ENCODE measurements at places on chromosomes 13 and 19.

DNA sequence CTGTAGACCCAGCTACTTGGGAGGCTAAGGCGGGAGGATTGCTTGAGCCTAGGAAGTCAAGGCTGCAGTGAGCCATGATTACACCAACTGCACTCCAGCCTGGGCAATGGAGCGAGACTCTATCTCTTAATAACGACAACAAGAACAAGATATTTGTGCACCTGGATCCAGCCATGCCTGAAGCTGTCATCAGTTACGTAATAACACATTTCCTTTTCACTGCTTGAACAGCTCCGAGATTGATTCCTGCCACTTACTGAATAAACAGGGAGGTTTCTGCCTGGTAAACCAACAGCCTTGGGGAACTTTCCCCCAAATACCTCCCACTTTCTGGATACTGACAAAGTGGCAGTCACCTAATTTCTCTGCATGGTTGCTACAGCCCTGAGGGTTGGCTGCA is 5.4 kb downstream of the KANK2 start:
- no peak for DNase-seq

GRCh38 chr19:55146078-55146704 is 2.8 kb downstream of the TNNT1 start:
- DNase-seq = no peak

DNA sequence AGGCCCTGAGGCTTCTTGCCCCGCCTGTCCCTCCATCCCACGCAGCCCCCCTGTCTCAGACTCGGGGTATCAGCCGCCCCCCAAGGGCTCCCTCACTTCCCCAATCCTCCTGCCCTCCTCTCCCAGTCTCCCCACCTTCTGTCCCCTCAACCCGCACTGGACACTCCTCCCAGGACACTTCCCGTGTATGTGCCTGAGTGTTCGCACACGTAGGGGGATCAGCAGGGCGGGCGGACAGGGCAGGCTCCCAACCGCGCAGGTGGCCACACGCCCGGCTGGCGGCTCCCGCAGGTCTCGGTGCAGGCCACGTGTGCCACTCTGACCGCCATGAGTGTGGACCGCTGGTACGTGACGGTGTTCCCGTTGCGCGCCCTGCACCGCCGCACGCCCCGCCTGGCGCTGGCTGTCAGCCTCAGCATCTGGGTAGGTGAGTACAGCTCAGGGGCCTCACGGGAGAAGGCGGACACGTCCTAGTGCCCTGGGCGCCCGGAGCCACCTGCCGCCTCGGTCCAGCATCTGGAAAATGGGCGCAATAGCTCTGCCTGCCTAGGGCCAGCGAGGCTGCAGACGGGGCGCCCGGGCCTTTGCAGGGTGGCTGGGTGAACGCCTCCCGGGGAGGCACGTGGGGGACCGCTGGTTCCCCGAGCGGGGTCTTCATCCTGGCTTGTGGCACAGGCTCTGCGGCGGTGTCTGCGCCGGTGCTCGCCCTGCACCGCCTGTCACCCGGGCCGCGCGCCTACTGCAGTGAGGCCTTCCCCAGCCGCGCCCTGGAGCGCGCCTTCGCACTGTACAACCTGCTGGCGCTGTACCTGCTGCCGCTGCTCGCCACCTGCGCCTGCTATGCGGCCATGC is 2.3 kb downstream of the KISS1R start:
- DNase-seq = no peak

DNA sequence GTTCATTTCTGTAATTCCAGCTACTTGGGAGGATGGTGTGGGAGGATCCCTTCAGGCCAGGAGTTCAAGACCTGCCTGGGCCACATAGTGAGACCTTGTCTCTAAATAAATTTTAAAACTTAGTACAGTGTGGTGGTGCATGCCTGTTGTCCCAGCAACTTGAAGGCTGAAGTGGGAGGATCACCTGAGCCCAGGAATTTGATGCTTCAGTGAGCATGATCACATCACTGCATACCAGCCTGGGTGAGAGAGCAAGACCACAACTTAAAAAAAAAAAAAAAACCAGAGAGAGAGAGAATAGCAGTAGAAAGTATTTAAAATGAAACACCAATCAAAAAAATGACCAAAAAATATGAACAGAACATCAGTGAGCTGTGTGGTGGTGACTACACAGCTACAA is 7.1 kb upstream of the ZNF823 start:
- no peak for DNase-seq

GRCh38 chr13:100853434-100853833 is 178.8 kb upstream of the TMTC4 start:
- DNase-seq = no peak

DNA sequence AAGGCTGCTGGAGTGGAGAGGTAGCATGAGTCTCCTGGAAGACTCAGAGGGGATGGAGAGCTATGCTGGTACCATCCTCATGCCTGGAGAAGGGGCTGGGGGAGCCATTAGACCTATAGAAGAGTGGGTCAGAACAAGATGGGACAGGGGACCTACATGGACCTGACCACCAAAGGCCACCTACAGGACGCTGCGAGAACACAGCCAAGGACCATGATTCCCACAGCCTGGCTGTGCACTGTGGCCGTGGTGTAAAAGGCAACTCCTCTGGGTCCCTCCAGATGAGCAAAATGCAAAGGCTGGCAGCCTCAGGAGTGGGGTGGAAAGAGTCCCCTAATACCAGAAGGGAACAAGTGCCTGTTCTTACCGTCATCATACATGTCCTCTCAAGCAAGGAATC is 216.2 kb downstream of the SLC7A1 start:
- DNase-seq = peak; percentile 34

GRCh38 chr19:38665219-38665931 is 17.9 kb downstream of the ACTN4 start:
- no peak for DNase-seq

DNA sequence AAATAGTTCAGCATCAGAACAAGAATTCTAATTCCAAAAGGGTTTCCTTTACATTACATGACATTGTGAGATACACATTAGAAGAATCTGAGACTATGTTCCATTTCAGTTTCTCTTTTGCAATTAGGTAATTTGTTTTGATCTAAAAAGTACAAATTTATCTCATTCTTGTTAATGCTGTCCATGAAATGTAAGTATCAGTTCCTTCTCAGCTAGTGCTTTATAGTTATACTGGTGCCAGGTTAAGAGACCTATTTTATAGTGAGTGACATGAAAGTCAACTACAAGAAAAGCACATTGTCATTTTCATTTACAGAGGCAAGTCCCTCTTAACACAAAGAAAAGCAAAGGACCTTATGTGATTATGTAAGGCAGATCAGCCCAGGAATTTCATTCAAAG is 43.9 kb downstream of the RCBTB2 start:
- DNase-seq = no peak

- peak; percentile 37 for DNase-seq
Observed at GRCh38 chr13:113581871-113582270, 2.7 kb upstream of the TFDP1 start.

- DNase-seq = no peak
Observed at GRCh38 chr13:110024645-110024980, 238.2 kb upstream of the IRS2 start.

GRCh38 chr19:50705422-50706019 is 14.1 kb downstream of the SHANK1 start:
- DNase-seq = no peak

- DNase-seq = no peak
Observed at GRCh38 chr19:4326837-4327251, 11.8 kb downstream of the STAP2 start.

- DNase-seq = no peak
Observed at GRCh38 chr19:8531470-8531869, 17.5 kb upstream of the ZNF414 start.

- no peak for DNase-seq
Observed at GRCh38 chr19:18179957-18180356, 6.3 kb downstream of the IFI30 start.

DNA sequence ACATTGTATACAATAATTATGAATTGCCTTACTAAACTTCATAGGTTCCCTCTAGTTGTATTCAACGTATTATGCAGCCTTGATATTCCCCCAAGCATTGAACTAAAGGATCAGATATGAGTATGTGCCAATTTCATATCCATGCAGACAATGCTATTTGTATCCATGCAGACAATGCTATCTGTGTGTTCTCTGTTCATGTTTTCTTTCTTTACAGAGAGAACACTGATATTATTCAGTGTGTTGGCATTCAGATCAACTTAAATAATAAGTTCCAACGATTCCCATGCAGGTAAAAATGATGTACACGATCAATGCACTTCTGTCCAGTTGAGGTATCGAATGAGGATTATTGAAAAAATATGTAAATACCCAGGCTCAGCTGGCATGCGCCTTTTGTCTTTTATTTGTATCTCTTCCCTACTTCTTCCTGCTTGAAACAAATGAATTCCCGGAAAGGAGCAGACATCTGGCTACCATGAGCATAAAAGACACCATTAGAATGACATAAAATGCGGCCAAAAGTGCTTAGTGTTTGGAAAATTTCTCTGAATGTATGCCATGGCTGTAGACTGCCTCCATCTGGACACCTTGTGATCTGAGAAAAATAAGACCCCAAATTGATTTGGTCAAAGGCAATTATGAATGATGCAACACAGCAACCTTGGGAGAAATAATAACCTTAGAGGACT is 731.5 kb downstream of the SLITRK1 start:
- DNase-seq = no peak

DNA sequence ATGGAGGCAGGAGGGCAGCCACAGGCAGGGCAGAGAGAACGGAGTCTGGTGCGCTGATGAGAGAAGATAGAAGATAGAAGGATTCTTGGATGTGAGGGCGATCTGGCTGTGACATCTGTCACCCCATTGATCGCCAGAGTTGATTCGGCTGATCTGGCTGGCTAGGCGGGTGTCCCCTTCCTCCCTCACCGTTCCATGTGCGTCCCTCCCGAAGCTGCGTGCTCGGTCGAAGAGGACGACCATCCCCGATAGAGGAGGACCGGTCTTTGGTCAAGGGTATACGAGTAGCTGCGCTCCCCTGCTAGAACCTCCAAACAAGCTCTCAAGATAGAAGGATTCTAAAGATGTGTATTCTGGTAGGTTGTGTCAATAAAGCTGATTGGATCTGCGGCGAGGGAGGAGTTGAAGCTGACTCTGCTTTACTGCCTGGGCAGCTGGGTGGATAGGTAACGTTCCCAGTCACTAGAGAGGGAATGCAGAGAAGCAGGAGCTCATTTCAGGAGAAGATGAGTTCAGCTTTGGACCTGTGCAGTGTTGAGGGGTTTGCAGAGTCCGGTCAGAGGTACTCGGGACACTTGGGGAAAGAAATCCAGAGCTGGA is 5.1 kb downstream of the UBAC2 start:
- DNase-seq = no peak

DNA sequence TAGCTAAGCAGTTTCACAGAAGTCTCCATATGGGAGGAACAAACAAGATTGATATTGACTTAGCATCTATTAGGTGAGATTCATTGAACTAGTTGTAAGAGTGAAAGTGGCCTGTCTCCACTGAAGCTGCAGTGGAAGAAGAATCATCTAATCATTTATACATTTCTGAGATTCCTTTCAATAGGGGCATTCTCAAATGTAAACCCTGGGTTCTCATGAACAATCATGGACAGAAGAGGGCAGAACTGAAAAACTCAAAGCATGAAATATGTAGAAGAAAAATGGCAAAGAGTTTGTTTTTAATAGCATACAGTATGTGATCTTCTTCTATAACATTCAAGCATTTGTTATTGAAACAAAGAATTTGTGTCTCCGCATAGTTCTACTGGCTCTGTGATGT is 17.6 kb upstream of the POSTN start:
- no peak for DNase-seq

- no peak for DNase-seq
Observed at GRCh38 chr13:98796798-98797197, 44.3 kb upstream of the SLC15A1 start.

GRCh38 chr19:16418597-16418962 is 53.2 kb downstream of the EPS15L1 start:
- no peak for DNase-seq

DNA sequence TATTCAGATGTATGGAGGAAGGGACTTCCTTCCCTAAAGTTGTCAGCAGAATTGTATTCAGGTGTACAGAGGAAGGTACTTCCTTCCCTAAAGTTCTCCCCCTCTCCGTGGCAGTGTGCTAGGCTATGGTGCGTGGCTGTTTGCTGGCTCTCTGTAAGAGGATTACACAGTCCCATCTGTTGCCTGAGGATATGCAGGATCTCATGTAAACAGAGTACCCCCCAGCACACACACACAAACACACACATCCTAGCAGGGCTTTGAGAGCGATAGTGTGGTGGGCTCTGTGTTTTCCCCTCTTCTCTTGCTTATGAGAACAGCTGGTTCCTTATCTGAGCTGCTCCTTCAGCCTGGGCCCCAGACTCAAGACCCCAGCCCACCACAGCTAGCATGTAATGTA is 10.3 kb downstream of the NEK5 start:
- no peak for DNase-seq

- no peak for DNase-seq
Observed at GRCh38 chr13:44432650-44433049, 59.0 kb downstream of the SERP2 start.

DNA sequence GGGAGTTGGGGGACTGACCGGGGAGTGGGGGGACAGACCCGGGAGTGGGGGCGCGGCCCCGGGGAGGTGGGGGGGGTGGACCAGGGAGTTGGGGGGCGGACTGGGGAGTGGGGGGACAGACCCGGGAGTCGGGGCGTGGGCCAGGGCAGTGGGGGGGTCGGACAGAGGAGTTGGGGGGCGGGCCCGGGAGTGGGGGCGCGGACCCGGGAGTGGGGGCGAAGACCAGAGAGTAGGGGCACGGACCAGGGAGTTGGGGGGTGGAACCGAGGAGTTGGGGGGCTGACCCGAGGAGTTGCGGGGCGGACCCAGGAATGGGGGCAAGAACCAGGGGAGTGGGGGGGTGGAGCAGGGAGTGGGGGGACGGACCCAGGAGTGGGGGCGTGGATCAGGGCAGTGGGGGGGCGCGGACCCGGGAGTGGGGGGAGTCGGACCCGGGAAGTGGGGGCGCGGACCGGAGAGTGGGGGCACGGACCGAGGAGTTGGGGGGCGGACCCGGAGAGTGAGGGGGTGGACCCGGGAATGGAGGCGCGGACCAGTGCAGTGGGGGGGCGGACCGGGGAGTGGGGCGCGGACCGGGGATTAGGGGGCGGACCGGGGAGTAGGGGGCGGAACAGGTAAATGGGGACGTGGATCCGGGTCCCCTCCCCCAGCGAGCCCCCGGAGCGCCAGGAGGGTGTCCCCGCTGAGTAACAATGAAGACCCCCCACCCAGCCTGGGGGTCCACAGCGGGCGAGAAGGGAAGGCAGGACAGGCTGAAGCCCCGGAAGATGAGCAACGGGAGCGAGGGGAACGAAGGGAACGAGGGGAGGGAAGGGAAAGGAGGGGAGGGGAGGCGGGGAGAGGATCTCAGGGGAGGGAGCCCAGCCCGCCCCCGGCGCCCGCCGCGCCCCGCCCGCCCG is 589 bp downstream of the R3HDM4 start:
- DNase-seq = no peak

DNA sequence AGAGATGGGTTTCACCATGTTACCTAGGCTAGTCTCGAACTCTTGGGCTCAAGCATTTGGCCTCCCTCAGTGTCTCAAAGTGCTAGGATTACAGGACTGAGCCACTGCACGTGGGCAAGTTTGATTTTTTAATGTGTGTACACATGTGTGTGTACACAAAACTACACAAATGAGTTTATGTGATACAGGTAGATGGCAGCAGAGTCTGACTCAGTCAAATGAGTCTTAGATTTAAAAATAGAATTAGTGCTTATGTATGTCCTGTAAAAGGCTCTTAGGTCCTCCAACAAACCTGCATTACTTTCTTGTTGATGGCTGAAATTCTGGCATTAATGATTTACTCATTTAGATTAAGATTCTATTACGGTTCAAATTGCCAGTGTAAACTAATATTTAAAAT is 293.7 kb downstream of the PCDH17 start:
- no peak for DNase-seq
